Stimulated activated CD8-positive, alpha-beta memory T cell treated with anti-CD3 and anti-CD28 coated beads, Interleukin-15, amount 100 ng/mL, for 1 hour (primary cell): ENCODE measurements at places on chromosomes 11 and 22.
A peak's percentile ranks its signal among the peaks of the same experiment; 100 is the strongest.

DNA sequence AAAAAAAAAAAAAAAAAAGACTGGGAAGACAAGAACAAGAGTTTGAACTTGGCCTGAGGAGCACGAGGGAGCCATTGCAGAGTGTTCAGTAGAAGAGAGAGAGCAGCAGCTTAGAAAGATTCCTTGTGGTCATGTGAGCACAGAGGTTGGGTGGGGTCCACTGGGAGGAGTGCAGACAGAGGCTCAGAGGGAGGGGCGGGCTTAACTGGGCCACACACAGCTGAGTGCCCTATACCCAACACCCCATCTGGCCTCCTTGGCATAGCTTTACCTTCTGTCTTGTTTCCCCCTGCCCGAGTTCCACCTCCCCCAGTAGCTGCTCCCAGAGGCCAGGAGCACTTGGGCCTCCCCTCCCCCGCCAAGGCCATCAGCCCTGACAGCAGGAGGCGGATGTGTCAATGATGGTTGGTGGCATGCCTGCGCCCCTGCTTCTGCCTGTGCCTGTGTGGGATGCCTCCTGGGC, 12.1 kb downstream of the C11orf86 start:
- DNase-seq = no peak

DNA sequence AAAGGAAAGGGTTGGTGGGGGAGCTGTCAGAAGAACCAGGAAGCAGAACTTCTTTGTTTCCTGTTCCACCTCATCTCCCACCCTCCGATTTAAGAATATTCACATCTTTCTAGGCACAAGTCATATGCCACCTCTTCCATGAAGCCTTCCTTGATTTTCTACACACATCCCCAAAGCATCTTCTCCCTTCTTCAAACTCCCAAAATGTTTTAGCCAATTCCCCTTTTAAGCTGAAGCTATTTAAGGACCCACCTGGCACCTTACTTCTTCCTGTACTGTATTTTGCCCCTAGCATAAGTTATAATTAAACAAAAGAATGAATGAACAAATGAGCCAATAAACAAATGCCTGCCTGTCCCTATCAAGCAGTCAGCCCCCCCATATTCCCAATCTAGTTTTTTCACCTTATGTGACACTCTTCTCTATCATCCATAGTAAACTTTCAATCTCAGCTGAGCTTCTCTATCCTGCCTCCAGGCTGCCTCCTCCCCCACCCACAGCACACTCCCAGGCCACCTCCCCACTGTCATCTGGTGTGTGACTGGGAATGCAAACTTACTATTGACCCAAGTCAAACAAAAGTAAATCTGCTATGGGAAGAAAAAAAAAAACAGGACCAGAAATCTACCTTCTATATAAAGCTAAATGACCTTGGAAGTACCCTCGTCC, 3.9 kb downstream of the TNKS1BP1 start:
- no peak for DNase-seq

GRCh38 chr11:12421386-12421785, 44.0 kb downstream of the PARVA start:
- no peak for DNase-seq

GRCh38 chr22:22235558-22235957, 9.0 kb upstream of the VPREB1 start:
- peak; percentile 35 for DNase-seq

DNA sequence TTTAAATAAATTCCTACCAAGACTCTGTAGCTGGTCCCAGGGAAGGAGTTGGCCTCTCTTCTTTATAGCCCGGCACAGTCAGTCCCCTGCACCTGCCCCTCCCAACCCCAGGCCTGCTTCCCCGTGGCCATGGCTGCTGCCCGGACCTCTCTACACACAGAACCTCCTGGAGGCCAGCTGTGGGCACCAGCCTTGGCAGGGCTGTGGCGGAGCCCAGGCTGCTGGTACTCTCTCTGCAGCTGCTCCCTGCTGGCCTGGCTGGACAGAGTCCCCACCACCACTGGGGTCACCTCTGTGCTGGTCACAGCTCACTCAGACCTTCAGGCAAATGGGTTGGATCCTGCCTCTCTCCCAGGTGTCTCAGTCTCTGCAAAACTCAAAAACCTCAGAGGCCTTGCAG, 69.3 kb downstream of the LRP5 start:
- no peak for DNase-seq

GRCh38 chr22:50085211-50085972, at the start of gene MLC1:
TSS of gene MLC1 (minus strand) at chr22:50085426. CDS start at chr22:50084902, 524 bp downstream.
- no peak for DNase-seq

- no peak for DNase-seq
Measured at GRCh38 chr11:2518111-2518982, 73.5 kb downstream of the KCNQ1 start.

GRCh38 chr11:134736251-134736947, 324.4 kb upstream of the B3GAT1 start:
- DNase-seq = no peak

DNA sequence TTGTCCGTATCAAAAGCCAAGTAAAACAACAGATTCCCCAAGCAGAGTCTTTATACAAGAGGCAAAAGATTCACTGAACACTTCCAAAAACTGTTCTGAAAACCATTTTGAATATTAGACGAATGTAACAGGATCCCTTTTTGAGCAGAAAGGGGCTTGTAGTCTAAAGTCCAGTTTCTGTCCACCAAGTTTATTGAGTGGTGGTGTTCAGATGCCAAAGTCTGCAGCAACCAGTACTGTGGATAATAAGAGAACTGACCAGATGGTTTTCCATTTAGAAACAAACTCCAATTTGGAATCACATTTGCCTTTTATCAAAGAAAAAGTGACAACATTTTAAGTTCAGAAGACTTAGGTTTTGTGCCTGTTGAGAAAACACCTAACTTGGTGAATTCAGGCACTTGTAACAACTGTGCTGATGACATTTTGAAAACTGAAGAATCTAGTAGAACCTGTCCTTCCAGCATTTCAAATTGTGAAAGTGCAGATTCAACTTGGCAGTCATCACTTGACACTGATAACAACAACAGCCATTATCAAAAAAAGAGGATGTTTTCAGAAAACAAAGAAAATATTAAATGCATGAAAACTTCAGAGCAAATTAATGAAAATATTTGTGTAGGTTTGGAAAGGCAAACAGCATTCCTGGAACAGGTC, 217.1 kb downstream of the CSNK2A3 start:
- DNase-seq = no peak
